NCI-H1930 (cell line): ENCODE measurements at places on chromosomes 16 and 17.

DNA sequence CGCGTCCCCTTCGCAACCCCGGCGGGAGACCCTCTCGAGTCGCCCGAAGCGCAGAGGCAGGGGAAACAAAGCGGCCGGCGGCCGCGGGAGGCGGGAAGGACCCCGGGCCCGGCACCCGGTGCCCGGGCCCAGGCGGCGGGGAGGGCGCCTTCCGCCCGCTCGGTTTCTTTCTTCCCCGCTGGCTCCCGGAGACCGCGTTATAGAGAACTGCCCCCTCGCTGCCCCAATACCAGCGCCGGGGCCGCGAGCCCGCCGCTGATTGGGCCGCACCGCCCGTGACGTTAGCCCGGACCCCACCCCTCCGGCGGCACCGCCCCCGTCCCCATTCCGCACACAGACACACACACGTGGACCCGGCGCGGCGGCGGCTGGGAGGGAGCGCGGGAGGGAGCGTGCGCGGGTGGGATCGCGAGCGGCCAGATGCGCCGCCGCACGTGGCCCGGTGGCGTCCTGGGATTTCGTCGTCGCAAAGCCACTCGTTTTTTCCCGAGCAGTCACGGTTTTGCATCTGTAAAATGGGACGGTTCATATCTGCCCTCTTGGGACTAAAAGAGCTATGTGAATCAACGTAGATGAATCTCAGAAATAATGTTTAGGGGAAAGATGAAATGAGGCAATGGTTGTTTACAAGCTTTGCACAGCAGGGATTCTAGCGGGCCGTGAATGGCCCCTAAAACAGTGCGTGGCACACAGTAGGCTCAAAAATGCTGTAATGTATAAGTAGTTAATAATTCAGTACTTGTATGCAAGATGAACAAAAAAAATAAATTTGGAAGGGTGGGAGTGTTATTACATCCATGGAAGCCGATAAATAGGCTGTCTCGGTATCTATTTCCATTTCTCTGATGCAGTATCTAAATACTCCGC, at the start of gene EPOP:
Gene EPOP (minus strand): TSS at position 209 of the 867 bp plus-strand sequence. CDS start 462 bp downstream, outside the sequence.
- peak; percentile 77 for DNase-seq

- DNase-seq: no peak
Observed at GRCh38 chr16:19172098-19172780, 4.2 kb downstream of the SYT17 start.

- no peak for DNase-seq
Observed at GRCh38 chr17:62714016-62714777, 86.7 kb downstream of the MRC2 start.

- no peak for DNase-seq
Observed at GRCh38 chr17:76738468-76738850, 540 bp downstream of the MFSD11 start.

GRCh38 chr17:33205552-33205951, 87.5 kb downstream of the ASIC2 start:
- no peak for DNase-seq

GRCh38 chr17:15240644-15241043, 24.5 kb downstream of the PMP22 start:
- no peak for DNase-seq

DNA sequence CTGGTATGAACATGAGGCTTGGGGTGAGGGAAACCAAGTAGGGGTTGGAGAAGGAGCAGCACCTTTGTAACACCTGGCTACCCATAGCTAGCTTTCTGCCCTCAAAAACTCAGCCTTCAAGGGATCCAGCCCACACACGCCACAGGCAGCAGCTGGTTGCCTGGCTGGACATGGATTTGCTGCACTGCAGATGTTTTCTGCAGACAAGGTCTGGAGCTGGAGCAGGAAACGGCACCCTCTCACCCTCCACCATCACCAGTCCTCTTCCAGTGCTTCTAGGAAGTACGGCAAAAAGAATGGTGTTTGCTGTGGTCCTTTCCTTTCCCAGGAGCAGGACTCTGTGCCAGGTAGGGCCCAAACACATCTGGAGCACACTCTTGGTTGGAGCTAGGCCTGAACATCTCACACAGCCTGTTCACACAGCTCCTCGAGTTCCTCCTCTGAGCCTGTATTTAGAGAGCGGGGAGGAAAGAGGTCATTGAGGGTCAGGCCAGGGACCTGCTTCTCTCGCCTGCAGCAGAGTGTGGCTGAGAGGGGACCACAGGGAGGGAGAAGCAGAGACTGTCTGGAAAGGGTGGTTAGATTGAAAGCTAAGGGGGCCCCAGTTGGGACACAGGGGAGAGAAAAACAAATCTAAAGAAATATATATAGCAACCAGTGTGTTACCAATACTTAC, 2.7 kb upstream of the SUPT4H1 start:
- DNase-seq: no peak

DNA sequence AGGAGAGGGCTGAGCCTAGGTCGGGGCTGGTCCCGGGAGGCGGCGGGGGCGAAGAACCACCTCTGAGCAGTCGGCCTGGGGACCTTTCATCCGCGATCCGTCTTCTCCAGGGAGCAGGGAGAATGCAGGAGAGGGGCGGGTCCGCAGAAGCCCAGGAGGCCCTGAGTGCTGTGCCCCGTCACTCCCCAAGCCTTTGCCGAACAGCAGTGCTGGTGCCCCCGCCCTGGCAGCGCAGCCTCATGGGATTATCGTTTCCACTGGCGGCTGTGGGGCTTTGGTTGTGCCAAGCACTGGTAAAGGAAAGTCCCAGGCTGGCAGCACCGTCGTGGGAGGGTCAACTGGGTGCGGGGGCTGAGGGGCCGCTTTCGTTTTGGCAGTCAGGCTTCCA, 631 bp downstream of the TBL3 start:
- no peak for DNase-seq

GRCh38 chr17:973053-973452, 6.5 kb downstream of the NXN start:
- no peak for DNase-seq

GRCh38 chr16:57283959-57284208, 588 bp downstream of the PLLP start:
- no peak for DNase-seq

DNA sequence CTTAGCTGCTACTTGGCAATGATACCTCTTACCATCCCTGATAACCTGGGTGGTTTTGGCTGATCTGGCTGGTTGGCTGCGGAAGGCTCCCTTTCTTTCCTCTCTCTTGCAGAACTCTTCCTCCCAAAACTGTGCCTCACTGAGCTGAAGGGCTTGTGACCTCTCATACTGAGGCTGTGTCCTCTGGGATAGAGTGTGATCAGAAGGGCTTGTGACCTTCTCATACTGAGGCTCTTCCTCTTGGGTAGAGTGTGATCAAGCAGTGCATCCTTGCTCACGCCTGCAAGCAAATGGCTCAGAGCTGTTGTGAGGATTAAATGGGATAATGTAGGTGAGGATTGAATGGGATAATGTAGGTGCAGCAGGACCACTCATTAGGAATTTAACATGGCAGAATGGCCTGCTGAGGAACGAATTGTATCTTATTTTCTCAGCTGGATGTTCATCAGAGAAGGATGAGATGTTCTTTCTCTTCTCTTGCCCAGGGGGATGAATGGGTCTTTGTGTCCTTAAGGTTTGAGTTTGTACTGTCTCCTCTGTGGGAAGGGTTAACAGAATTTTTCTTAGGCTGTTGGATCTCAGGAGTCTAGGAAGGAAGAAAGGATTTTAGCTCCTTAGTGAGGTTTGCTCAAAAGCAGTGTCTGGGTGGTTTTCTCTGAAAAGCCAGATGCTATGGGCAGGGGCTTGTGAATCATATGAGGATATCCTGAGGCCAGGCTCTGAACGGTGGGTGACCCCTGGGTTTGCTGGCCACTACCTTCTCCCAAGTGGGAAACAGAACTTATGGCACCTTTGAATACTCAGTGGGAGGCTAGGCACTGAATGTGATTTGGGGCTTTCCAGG, 130.0 kb upstream of the HS3ST2 start:
- no peak for DNase-seq

DNA sequence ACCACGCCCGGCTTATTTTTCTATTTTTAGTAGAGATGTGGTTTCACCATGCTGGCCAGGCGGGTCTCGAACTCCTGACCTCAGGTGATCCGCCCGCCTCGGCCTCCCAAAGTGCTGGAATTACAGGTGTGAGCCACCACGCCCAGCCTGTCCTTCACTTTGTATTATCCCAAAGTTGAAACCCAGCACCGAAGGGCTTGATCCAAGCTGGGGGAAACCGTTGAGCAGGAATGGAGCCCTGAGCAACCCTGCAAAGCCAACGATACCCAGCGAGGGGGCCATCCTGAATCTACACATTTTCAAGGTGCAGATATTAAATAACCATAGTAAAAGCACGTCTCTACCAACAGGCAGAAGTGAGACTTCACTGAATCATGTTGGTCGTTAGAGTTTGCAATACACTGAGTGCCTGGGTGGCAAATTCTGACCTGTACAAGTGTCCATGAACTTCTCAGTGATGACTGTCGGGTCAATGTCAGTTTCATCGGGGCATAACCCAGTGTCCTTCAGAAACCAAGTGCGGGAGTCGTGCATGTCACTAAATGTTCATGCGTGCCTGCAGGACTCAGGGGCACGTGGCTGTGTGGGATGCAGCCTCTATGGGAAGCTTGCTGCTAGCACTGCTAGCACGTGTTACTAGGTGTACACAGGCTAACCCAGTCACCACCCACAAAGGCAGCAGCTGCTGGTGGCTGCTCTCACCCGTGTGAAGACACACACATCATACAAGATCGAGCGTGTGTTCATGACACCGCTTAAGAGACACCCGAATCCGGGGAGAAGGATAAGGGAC, 10.5 kb upstream of the RBFOX3 start:
- no peak for DNase-seq

- DNase-seq: no peak
Observed at GRCh38 chr17:41664587-41665565, 23.8 kb upstream of the EIF1 start.

- DNase-seq: no peak
Observed at GRCh38 chr16:89120921-89121351, 27.3 kb downstream of the ACSF3 start.

- DNase-seq: no peak
Observed at GRCh38 chr17:75920045-75920560, 15.4 kb upstream of the MRPL38 start.

- no peak for DNase-seq
Observed at GRCh38 chr17:64772845-64773299, 110.8 kb upstream of the SMURF2 start.
